ENCODE measurements at places on chromosomes 12 and 14. TPM values are rescaled to one million over a fixed set of nuclear protein-coding genes. Genes with fewer than 3 reads are reported as not detected.

DNA sequence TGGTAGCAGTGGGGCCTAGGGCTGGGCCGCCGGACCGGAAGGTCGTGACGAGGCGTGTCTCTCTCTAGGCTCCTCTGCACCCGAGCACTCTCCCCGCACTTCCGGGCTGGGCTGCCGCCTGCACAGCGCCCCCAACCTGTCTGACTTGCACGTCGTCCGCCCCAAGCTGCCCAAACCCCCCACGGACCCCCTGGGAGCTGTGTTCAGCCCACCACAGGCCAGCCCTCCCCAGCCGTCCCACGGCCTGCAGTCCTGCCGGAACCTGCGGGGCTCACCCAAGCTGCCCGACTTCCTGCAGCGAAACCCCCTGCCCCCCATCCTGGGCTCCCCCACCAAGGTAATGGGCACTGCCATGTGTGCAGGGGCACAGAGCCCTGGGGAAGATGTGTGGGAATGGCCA, 13.3 kb upstream of the PUS1 start:
- no peak for DNase-seq

- DNase-seq = no peak
These were observed 113.0 kb upstream of the NTF3 start for GRCh38 chr12:5318874-5319273.

GRCh38 chr14:92560106-92560865, 46.7 kb downstream of the RIN3 start:
- DNase-seq = no peak

- no peak for DNase-seq
These were observed 1.7 kb downstream of the STAT6 start for GRCh38 chr12:57109207-57110103.

DNA sequence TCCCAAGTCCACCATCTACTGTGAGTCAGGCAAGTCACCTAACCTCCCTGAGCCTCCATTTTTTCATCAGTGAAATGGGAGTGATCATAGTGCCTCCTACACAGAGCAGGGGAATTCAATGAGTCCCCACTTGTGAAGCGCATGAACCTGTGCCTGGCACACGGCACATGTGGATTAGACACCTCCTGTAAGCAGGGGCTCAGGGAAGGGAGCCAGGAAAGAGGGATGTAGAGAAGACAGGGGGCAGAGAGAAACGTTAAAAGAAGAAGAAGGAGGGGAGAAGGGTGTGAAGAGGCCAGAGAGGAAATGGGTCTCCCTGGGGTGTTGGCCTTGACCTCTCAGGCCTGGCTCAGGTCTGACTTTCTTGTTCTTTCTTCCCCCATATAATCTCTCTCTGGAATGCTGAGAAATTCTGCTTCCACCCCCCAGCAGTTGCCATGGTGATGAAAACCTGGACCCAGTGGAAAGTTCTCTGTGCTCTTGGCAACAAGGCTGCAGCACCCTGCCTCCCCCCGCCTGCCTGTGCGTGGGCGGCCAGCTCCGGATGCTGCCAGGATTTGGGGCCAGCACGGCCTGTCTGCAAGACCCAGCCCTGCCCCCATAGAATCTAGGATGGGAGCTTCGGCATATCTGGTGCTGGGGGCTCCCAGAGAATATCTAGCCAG, 94.5 kb downstream of the CALM1 start:
- peak; percentile 99 for DNase-seq

DNA sequence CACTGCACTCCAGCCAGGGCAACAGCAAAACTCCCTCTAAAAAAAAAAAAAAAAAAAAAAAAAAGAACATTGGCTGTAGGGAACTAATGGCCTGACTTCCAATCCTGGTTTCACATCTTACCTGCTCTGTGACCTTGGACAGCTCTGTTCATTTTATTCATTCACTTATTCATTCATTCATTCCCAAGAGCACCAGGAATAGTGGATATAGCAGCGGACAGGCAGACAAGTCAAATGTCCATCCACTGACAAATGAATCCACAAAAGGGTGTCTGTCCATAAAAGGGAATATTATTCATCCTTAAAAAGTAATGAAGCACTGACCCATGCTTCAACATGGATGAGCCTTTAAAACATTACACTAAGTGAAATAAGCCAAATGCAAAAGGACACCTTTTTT, 27.6 kb upstream of the C12orf76 start:
- DNase-seq = no peak

AHNAK2 gene
- total RNA-seq = 17.0 TPM

CEBPE gene
- not detected for total RNA-seq
